ENCODE measurements at places on chromosomes 1 and 21.

DNA sequence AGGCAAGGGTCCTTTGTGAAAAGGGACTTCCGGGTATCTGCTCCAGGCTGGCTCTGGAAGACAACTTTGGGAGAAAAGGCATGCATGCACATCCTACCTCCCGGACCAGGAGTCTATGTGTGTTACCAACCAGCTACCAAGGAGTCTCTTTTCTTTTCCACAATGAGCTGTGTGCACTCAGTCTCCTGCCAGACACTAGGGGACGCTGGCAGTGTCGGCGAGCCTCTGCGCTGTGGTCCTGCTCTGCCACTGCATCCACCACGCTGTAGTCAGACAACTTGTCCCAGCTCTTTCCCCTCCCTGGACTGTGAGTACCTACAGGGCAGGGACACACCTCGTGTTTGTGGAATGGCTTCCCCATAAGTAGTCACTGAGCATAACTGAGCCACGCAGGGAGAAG is 5.1 kb upstream of the SSR2 start:
- DNase-seq = no peak

DNA sequence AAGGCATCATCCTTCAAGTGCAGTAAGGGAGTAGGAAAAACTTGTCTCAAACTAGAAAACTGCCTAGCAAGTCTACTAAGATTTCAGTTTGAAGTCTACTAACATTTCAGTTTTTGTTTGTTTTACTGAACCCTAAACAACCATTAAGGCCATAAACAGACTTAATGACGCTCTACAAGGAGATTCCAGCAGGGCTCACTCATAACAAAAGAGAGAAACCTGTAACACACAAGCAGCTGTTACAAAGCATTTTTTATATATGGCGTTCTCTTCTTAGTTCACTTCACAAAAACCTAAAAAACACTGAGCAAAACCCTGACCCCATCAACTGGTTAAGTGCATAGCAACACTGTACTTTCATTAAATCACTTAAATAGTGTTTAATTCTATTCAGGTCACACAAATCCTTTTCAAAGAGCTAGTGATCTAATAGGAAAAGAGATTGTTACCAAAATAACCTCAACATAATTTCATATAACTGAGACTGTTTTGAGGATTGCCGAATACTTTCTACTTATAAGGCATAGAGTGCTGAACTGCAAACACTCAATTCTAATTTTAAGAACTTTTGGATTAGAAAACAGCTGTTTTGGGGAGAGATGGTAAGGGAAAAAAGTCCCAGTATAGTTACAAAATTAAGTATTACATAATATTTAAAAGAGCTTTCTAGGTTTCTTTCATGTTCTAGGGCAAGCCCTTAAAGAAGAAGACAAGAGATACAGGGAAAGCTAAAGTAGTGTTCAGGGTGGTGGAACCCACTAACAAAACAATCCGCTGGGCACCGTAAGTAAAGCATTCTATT is 1.4 kb downstream of the B3GALNT2 start:
- DNase-seq = no peak

DNA sequence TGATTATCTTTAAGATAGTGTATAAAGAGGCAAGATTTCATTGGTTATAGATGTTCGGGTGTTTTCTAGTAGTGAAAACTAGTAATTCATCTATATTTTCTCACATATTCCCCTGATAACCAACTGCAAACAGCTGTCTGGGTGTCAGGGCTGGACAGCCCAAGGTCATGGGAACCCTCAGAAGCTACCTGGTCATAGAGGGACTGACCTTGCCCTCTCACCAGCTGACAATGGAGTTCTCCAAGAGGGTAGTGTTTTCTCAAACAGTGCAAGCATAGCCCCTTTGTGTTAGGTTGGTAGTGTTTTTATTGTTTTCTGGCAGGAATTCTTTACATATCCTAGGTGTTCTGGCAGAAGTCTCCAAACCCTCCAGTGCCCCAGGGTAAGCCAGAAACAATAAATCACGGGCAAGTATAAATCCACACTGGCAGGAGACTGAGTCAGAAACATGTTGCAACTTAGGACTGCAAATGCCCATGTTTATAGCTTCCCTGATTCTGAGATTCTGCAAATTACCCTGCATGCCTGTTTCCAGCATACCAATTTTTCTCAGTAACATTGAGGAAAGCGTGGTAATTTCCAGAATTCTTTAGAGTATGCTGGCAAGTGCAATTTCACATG is 82.8 kb upstream of the ATP1A1 start:
- no peak for DNase-seq

DNA sequence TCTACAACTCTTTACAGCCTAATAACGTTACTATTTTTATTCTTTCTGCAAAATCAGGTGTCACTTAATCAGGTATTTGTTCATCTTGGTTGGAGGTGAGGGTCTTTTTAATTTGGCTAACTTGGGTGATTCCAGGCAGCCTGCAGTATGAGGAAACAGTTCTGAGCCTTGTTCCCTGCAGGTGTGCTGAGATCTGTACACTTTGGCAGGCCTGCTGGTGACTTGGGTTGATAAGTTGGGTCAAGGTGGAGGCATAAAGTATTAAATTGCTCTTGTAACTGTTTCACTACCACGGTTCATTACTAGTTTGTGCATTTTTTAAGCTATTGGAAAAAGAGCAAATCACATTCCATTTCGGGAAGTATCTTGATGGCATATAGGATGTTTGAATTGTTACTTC is 10.0 kb downstream of the MAP3K21 start:
- no peak for DNase-seq

GRCh38 chr1:145978854-145979745 is 14.6 kb downstream of the POLR3GL start:
- DNase-seq = peak; percentile 96

DNA sequence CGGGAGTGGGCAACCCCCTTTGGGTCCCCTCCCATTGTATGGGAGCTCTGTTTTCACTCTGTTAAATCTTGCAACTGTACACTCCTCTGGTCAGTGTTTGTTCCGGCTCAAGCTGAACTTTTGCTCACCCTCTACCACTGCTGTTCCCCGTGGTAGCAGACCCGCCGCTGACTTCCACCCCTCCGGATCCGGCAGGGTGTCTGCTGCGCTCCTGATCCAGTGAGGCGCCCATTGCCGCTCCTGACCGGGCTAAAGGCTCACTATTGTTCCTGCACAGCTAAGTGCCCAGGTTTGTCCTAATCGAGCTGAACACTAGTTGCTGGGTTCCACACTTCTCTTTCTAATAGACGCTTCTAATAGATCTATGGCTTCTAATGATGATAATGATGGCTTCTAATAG is 488.6 kb downstream of the MRPL39 start:
- DNase-seq = no peak

DNA sequence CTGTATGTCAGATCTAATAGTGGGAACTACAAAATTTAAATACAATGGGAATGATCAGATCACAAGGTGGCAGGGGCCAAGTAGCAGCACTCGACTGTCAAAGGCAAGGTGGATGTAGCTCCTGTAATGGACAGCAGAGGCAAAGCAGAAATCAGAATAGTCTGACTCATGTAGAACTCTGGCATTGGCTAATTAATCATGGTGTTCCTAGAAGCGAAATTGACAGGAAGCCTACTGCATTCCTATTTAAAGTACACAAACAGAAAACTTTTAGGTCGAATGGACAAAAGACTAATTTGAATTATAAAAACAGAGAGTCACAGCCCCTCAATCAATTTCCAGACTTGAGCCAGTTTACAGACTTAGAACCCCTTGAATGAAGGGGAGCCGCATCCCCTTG is 17.4 kb upstream of the IL12RB2 start:
- no peak for DNase-seq

DNA sequence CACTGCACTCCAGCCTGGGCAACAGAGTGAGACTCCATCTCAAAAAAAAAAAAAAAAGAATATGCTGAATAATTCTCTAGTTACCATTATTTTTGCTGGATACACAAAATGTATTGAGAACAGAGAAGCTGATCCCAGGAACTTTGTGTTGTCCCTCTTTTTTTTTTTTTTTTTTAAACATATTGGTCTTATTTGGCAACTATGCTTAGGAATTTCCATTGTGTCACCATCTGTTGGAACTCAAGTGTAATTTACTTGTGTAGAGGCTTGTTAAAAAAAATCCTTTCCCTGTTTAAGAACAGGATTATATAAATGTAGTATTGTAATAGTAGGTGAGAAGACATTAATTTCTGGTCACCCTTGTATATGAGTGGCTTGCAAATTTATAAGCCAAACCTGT is 28.6 kb downstream of the CAMSAP2 start:
- DNase-seq = no peak

DNA sequence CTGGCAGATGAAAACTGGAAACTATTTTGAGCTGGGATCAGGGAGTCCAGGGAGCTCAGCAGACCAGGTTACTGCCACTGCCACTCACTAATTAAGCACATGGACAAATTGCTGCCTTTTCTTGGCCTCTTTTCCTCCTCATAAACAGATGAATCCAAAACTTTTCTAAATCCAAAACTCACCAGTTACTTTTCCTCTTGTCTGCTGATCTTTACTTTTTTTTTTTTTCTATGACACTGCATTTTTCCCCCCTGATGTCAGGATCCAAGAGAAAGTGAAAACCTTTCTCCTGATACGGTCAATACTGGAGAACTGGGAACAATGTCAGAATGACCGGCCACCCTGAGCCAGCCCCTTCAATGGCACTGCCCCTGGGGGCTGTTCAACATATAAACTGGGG is 405.8 kb downstream of the DUSP10 start:
- no peak for DNase-seq

Data from coronary artery (tissue), 2 donors.